ENCODE measurements at places on chromosomes 6 and 20.

DNA sequence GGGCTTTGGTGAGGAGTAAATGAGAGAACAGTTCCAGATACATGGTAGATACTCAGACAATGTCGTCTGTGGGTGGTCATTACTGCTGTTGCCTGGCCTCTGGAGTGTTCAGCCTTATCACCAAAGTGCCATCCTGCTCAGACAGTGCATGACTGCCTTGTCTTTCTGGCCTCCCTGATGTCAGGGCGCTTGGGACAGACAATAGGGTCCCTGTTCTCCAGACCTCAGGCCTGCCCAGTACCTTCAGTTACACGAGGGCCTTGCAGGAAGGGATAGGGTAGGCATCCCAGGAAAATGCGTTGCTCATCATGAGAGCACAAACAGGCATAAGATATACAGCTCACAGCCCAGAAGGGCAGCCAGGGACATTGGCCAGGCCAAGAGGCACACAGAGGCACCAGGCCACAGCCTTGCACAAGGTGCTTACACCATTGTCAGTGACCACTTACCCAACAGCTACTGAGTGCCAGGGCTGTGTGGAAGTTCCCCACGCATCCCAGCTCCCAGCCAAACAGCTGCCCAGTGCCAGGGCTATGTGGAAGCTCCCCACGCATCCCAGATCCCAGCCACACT, 27.4 kb downstream of the BPIFB1 start:
- no peak for DNase-seq

DNA sequence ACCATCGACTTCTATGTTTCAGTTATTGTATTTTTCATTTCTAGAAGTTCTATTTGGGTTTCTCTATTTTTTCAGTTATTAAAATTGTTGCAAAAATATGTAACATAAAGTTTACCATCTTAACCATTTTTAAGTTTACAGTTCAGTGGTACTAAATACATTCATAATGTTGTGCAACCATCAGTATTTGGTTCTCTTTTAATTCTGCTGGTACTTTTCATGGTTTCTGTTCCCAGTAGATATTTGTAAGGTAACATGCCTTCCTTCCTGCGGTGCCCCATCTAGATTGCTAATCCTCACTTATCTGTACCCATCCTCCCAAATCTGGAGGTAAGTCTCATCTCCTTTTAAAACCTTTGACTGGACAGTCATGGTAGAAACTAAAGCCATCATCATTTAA, 47.9 kb downstream of the TGM2 start:
- no peak for DNase-seq

DNA sequence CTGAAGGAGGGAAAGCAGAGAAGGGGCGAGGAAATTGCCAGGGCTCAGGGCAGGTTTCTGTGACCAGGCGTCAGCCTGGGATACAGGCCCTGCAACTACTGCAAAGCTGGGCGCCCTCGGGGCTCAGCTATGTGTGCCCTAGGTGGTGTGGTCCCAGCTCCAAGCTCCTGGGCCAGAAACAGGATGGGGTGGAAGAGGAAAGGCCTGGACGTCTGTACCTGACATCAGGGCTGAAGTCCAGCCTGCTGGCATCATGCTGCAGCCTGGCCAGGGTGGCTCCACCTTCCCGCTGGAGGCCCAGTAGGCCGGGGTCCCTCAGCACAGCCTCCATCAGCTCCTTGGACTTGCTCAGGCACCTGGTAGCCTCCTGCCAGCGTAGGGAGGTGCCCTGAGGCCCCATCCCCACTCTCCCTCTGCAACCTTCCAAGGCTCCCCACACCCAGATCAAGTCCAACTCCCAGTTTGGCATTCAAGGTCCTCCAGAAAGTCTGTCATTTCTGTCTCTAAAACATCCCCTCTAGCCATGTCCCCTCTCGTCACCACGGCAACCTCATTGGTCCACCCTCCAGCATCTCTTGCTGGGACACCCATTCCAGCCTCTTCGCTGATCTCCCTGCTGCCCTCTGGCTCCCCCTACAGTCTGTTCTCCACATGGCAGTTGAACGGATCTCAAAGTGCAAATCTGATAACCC, 38.2 kb downstream of the KIAA1755 start:
- no peak for DNase-seq

DNA sequence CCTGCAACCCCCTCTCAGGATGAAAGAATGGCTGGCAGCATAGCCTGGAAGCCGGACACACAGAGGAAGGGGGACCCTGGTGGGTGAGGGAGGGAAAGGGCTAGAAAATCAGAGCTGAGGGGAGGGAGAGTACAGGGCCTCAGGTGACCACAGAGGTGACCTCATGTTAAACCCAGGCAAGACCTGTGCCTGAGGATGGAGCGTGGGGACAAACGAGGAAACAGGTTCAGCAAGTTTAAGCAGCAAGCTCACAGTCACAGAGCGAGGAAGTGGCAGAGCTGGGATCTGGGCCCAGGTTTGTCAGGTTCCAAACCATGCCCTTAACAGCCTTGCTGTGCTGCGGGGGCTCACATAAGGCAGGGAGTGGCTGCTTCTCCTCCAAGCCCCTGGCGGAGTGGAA, 4.0 kb upstream of the BPI start:
- DNase-seq = no peak

DNA sequence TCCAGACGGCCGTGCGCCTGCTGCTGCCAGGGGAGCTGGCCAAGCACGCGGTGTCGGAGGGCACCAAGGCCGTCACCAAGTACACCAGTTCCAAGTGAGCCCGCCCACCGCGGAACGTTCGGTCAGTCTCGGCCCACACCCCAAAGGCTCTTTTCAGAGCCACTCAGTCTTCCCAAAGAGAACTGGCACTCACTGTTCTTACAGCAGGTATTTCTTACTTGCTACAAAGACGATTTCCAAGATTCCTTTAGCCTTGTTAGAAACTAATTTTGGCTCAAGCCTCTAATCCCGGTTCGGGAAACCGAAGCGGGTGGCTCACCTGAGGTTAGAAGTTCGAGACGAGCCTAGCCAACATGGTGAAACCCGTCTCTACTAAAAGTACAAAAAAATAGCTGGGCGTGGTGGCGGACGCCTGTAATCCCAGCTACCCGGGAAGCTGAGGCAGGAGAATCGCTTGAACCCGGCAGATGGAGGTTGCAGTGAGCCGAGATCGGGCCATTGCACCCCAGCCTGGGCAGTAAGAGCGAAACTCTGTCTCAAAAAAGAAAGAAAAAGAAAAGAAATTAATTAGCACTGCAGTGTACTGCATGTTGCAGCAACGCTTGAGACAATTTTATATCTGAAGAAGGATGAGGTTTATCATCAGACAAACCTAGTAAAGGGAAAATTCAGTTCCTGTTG, 73.1 kb downstream of the OR2B2 start:
- no peak for DNase-seq

- DNase-seq = no peak
Measured at GRCh38 chr6:126040826-126041225, 54.5 kb downstream of the TRMT11 start.

DNA sequence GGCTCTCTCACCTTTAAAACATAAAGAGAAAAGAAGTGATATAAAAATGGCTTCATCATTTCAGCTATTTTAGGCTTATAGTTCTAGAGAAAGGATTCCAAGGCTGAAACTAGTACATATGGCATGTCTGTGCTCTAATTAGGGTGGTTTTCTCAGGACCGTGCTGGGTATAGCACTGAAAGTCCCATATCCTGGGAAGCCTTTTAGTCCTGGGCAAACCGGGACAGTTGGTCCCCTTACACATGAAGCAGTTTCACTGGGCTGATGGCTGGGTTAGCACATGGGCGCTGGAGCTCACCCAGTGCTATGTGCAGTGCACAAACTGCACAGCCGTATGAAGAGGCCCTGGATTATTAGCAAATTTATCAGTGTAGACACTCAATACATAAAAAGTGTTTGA, 110.5 kb downstream of the SGK1 start:
- DNase-seq = no peak

GRCh38 chr6:137001299-137001976, 43.3 kb downstream of the IL20RA start:
- DNase-seq = no peak

- DNase-seq = no peak
Measured at GRCh38 chr6:108712946-108713345, 135.3 kb upstream of the ARMC2 start.

- DNase-seq = no peak
Measured at GRCh38 chr20:32495217-32495565, 89.9 kb downstream of the NOL4L start.

DNA sequence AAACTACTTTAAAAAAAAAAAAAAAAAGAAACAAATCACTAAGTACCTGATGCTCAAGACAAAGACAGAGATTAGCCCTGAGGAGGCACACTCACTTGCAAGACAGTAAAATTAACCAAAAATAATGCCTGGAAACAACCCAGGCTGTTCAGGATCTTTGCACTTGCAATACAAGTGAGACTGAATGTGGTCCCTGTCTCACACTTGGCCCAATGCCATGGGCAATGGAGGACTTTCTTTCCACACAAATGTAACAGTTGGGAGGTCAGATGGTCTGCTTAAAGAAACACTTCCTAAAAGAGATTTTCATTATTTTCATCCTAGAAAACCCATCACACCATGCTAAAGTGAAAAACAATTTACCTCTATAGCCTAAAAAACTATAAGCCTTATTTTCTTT, 16.2 kb downstream of the STAU1 start:
- no peak for DNase-seq

DNA sequence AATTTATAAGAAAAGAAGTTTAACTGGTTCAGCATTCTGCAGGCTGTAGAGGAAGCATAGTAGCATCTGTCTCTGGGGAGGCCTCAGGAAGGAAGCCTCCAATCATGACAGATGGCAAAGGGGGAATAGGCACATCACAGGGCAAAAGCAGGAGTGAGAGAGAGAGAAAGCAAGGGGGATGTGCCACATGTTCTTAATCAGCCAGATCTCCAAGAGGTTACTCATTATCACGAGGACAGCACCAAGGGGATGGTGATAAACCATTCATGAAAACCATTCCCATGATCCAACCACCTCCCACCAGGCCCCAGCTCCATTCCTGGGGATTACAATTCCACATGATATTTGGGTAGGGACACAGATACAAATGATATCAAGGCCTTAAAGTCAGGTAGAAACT, 217.5 kb upstream of the TCF21 start:
- DNase-seq = no peak

DNA sequence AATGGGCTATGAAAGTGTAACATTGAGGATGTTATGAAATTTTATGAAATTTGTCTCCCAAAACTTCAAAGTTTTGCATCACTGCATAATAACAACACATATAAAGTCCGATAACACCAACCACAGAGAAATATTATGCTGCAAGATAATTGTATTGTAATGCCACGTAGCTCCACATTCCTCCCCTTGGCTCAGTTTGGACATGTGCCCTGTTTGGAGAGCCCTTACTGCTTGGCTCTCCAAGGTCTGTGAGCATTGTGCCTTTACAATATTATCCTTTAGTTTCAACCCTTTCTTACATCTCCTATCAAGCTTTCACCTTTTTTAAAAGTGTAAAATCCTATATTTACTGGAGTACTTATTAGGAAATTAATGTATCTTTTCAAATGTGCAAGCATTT, 10.8 kb downstream of the HBS1L start:
- no peak for DNase-seq

DNA sequence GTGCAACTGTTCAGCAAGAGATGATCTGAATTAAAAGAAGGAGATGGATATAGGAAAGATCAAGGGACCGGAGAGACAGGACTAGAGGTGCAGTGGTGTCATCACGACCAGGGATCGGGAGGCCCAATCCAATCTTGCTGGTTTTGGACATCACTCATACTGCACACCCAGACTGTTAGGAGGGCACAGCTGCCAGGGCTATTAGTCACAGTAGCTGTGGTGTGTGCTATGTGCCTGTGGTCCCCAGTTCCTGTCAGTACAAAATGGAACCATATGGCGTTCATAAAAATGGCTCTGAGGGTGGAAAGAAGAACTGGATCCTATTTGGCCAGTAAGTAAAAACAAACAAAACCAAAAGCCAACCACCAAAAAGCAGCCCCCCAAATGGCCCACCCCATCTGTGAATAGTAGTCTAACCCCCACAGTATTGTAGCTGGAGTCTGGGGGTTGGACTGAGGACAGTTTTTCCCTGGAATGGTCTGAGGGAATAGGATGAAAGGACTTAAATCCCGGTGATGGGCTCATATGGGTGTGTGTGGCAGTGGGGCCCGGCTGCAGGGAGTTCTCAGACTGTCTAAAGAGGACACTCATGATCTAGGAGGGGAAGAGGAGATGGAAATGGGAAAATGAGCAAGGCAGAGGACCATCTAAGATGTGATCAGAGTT, 9.3 kb upstream of the NNAT start:
- no peak for DNase-seq

GRCh38 chr6:70857387-70858077, 99.3 kb downstream of the B3GAT2 start:
- DNase-seq = no peak

- no peak for DNase-seq
Measured at GRCh38 chr20:18224968-18225568, 63.3 kb upstream of the ZNF133 start.

DNA sequence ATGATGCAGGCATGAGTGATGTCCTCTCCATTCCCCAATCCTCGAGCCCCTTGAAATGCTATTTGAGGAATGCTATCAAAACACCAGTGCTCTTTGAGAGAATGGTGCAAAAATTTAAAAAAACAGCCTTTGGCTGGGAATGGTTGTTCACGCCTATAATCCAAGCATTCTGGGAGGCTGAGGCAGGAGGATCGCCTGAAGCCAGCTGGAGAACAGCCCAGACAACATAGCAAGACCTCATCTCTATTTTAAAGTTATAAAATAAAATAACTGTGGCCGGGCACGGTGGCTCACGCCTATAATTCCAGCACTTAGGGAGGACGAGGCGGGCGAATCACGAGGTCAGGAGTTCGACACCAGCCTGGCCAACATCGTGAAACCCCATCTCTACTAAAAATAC, 4.2 kb upstream of the VARS1 start:
- no peak for DNase-seq

- DNase-seq = no peak
Measured at GRCh38 chr20:7627734-7628663, 312.3 kb downstream of the HAO1 start.

DNA sequence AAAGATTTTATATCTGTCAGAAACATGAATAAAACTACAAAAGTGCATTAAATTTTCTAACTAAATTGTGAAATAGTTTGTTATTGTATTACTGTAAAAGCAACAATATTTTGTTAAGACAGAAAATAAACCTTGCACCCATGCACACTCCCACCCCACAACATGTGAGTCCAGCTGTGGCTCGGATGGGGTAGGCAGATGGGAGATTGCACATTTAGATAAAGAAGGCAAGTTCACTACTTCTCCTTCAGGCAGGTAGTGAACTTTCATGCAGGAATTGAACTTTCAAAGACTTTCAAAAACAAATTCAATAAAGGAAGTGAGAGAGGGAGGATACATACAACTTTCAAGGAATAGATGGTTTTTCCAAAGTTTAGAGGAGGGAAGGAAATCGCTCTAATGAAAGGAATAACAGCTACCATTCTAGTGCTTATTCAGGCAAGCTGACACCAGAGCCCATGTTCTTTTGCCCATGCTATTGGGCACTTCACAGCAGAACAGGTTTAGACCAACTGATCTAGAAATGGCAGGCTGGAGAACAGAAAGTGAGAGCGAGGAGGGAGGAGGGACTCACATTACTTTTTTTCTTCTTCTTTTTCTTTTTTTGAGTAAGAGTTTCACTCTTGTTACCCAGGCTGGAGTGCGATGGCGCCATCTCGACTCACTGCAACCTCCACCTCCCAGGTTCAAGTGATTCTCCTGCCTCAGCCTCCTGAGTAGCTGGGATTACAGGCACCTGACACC, 28.5 kb downstream of the SF3B5 start:
- peak; percentile 11 for DNase-seq

- no peak for DNase-seq
Measured at GRCh38 chr6:86686496-86686895, 250.8 kb upstream of the HTR1E start.

GRCh38 chr6:66396145-66396544, 689.1 kb upstream of the EYS start:
- no peak for DNase-seq

Data from stimulated activated CD4-positive, alpha-beta T cell treated with anti-CD3 and anti-CD28 coated beads, Interleukin-12 subunit alpha, Interleukin-12 subunit beta, amount 100 ng/mL, for 24 hours (primary cell).